LoVo (cell line): ENCODE measurements at places on chromosomes 6 and 20.

DNA sequence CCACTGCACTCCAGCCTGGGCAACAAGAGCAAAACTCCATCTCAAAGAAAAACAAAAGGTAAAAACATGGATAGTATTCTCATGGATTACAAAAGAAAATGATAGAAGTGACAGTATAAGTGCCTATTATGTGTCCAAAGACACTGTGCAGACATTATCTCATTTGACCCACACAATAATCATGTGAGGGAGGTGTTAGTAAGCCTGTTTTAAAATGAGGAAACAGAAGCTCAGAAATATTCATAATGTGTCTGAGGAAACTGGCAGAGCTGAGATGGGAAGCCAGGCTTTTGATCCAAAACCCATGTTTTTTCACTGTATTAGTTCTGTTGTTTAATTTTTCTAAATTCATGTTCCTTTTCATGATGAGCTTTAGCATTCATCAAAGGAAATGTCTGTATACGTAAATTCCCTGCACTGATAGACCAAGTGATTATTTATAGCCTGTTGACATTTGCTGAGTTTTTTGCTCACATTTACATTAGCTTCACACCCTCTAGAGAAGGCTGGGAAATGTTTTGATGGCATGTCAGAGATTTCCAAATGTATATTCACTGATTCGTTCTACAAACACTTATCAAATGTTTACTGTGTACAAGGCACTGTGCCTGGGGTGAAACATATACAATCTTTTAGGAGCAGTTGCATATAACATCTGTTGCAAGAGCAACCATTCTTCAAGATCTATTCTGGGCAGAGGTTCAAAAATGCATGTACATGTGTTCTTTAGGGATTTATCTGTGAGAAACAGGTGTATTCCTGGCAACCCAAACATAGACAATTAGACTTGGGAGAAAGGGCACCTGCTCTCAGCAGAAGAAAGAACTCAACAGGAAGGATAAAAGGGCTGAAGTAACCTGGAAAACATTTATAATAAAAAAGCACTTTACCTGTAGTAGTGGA, 331.5 kb downstream of the SAMD5 start:
- DNase-seq = no peak

- DNase-seq = peak; percentile 77
These were observed 29.0 kb upstream of the TBPL1 start for GRCh38 chr6:133923938-133924593.

DNA sequence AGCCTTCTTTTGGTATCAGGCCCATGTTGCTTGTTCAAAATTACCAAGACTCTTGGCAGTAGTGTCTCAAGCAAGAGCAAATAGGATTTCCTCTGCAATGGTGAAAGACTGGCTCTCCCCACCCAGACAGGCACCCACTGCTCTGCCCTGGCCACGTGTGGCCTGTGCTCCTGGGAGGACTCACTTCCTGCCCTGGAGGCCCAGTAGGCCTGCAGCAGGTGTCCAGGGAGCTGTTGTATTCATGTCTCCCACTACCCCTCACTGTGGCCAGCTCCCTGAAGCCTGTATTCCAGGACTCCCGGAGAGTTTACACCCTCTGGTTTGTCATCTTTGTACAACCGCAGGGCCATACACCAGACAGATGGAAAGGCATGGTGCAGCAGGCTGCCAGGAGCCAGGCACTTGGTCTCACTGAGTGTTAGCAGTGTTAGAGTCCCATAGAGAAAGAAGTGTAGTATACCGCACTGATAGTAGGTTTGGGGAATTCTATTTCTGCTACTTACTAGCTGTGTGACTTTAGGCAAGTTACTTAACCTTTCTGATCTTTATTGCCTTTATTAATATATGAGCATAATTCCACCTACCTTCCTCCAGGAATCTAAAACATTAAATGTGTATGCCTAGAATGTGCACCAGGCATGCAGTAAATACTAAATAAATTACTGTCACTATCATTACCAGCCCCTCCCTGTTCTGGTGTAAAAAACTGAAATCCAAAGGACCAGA, 159.7 kb downstream of the TMEM242 start:
- no peak for DNase-seq

DNA sequence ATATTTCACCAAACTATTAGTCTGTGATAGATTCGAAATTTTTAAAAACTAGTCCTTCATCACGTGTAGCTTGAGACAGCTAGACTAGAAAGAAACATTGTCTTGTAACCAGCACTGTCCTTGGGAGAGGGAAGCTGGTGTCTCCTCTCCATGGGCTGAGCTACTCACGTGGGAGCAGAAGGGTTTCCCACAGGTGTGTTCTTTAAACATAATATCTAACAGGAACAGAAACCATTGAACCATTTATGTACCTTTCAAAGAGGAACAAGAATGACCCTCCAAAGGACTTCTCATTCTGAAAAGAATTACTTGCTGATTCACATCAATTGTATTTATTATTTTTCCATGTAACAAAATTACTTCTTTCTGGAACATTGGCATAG, 72.4 kb upstream of the SYNJ2 start:
- no peak for DNase-seq

DNA sequence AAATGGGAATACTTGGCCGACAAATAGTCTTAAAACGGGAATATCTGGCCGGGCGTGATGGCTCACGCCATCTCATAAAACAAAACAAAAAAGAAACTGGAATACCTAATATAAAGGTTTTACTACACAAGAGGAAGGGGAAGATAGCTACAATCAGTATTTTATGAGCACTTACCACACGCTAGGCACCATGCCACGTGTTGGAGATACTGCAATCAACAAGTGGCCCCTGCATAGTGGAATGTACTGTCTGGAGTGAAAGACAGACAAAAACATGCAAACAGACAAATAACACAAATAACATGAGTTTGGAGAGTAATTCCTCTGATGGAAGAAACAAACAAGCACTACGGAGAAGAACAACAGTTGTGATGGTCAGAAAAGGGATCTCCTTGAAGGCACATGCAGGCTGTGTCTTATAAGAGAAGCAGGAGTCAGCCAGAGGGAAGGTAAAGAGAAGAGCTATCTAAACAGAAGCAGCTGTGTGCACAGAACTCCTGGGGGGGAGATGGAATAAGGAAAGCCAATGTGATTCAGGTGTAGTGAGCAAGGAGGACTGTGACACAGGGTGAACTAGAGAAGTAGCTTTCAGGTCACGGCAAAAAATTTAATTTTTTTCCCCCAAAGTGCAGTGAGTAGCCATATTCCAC, 39.1 kb upstream of the AKIRIN2 start:
- DNase-seq = no peak

DNA sequence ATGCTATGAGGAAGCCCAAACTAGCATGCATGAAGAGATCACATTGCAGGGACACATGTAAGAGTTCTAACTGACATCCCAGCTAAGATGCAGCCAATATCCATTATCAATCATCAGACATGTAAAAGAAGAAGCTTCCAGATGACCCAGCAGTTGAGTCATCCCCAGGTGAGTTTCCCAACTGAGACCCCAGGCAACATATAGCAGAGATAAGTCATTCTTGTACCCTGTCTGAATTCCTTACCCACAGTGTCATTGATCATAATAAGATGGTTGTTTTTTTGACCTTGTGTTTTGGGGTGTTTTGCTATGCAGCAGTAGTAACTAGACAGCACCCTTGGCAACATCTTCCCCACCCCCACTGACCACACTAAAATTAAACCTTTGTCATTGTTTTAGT, 18.9 kb downstream of the SIRPD start:
- no peak for DNase-seq

- no peak for DNase-seq
These were observed 176.5 kb downstream of the DLL1 start for GRCh38 chr6:170114187-170114945.

DNA sequence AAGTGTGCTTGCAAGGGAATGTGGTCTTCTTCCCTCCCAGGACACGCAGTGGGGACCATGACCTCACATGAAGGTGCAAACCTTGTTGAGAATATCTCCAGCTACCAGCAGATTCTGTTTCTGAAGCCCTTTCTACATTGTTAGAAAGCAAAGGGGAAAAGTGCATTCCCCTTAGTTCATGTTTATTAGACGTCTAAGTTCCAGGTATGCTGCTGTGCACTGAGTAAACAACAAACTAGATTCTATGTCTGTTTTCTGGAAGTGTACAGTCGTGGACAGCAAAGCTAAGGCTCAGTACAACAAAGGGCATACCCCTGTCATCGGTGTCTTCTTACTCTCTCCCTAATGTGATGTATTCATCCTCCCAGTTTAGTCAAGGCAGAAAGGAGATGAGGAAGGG, 178.5 kb downstream of the KIF16B start:
- DNase-seq = no peak

- DNase-seq = no peak
These were observed 547.6 kb downstream of the HAO1 start for GRCh38 chr20:7392542-7393206.

DNA sequence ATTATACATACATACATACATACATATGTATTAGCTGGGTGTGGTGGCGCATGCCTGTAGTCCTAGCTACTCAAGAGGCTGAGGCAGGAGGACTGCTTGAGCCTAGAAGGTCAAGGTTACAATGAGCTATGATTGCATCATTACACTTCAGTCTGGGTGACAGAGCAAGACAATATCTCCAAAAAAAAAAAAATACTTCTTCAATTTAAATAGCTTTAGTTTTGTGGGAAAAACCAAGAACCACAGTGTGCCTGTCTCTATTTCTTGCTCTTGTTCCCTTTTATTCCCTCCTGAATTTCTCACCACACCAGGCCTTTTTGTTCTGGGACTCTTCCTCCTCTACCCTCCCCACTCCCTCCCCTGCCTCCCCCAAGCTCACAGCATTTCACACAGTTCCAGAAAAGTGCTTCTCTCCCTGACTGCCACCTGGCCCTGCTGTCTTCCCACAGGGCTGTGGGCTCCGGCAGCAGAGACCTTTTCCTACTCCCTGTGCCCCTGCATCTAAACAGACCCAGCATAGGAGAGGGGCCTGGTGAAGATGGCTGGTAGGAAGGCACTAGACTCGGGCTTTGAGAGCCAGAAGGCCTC, 1.3 kb downstream of the C20orf203 start:
- no peak for DNase-seq

- no peak for DNase-seq
These were observed 3.6 kb upstream of the PHF1 start for GRCh38 chr6:33407132-33407718.

GRCh38 chr6:134967711-134968110, 17.8 kb upstream of the ALDH8A1 start:
- DNase-seq = no peak

- no peak for DNase-seq
These were observed 158.6 kb downstream of the RPS12 start for GRCh38 chr6:132972971-132973370.

DNA sequence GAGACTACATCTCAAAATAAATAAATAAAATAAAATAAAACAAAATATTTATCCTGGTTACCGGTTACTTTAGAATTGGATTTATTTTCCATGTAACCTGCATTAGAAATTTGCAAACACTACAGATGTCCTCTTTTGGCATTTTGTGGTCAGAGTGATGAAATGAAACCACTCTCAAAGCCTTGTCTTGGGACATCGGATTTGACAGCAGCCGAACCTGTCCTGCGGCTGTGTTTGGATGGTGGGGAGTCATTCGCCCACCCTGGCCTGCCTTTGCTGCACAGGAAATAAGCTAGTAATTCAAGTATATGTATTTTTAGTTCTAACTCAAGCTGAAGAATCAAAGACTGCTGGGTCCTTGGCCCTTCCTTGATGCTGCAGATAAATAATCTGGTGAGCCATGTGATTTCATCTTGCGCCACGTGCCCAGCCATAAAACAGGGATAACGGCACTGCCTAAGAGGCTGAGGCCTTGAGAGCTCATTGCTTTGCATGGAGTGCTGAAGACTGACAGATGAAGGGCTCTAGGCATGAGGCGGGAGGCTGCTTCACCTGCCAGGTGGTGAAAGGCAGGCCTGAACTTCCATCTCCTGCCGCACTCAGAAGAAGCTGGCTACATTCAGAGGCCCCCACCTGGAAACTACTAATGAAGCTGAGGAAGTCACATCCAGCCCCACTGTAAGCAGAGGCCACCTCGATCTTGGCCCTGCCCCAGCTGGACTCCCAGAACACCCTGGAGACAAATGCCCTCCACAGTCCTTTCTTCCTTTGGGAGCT, 76.9 kb downstream of the NOL4L start:
- DNase-seq = no peak

DNA sequence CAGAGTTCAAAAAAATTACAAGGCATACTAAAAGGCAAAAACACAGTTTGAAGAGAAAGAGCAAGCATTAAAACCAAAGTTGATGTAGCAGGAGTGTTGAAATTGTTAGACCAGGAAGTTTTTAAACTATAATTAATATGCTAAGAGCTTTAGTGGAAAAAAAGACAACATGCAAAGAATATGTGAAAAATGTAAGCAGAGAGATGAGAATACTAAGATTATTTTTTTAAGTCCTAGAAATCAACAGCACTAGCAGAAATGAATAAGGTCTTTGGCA, 192.6 kb downstream of the ERMARD start:
- no peak for DNase-seq

- no peak for DNase-seq
These were observed 8.3 kb upstream of the PCMTD2 start for GRCh38 chr20:64247307-64247618.

GRCh38 chr6:166613027-166613426, 14.0 kb downstream of the RPS6KA2 start:
- DNase-seq = no peak

DNA sequence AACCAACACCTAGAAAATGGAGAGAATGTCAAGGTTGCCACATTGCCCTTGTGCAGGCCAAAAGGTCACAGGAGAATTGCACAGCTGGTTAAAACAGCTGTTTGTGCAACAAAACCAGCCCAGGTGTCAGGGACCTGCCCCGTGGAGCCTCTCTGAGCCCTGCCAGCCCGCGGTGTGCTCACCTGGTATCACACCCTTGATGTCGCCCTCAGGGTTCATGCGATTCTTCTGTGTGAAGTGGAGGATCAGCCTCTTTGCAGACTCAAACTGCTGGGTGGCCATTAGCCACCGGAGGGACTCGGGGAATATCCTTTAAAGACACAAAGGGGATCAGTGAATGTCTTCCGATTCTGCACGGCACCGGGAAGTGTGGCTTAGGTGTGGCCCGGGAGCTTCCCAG, 39.2 kb downstream of the PSMG4 start:
- DNase-seq = no peak

- DNase-seq = no peak
These were observed 7.2 kb downstream of the PRDM13 start for GRCh38 chr6:99613705-99614429.

DNA sequence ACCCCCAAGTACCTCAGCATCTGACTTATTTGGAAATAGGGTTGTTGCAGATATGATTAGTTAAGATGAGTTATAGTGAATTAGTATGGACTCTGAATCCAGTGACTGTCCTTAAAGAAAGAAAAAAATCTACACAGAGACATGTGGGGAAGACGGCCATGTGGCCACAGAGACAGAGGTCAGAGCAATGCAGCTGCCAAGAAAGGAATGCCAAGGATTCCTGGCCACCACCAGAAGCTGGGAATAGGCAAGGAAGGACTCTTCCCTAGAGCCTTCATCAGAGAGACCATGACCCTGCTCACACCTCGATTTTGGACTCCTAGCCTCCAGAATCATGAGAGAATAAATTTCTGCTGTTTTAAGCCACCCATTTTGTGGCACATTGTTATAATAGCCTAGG, 81.8 kb downstream of the FYN start:
- DNase-seq = peak; percentile 11
